Activated T-cell treated with anti-CD3 and anti-CD28 coated beads, Interleukin-2, amount 50 U/mL, for 72 hours (primary cell): ENCODE measurements at places on chromosomes 2 and 18.

DNA sequence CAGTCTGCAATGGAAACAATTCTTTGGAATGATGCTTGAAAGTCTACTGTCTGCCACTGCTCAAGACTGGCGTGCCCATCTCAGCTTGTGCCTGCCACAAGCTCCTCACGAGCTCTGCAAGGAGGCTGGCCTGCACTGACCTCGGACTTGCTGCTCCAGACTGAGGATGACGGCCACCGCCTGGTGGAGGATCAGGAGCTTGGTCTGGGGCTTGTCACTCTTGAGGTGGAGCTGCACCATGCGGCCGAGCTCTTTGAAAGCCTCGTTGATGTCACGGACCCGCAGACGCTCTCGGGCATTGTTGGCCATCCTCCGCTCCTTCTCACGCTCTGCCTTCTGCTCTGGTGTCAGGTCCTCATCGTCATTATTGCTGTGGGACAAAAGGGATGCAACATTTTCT, 269.4 kb upstream of the CCDC68 start:
- DNase-seq, result no peak

- no peak for DNase-seq
These were observed 88.6 kb downstream of the KCNH7 start for GRCh38 chr2:162749994-162750393.

DNA sequence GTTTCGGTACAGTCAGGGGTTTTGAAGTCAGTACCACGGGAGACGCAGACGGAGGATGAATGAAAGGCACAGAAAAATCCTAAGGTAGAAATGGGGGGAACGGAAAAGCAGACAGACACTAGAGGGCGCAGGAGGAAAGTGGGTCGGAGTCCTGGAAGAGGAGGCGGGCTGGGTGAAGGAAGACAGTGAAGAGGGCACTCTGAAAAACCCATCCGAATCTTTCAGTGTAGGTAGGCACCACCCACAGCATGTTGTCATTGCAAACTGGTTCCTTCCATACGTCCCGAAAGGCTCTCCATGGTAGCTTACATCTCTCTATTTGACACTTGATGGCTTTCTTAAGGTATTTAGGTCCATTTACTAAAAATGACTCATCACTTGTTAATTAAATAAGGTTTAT, 18.5 kb upstream of the ZNF236 start:
- peak; percentile 78 for DNase-seq

- DNase-seq, result no peak
These were observed 11.6 kb downstream of the PNO1 start for GRCh38 chr2:68169308-68169707.

GRCh38 chr2:102271844-102272243, 39.5 kb upstream of the IL1RL1 start:
- no peak for DNase-seq

DNA sequence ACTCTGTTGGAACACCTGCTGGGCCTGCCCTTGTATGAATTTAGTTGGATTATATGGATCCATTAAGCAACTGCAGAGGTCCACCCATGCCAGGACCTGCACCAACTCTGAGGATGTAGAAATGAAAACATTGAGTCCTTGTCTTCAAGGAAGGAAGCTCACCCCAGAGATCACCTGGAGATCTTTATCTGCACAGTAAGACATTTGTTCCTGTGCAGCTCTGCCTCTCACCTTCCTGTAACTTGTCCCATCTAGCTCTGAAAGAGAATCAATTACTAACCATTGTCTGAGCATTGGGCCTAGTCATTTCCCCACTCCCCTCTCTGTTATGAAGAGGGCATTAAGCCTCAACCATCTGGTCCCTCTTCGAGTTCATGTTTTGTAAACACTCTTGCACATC, 105.2 kb upstream of the YWHAQ start:
- DNase-seq, result no peak

DNA sequence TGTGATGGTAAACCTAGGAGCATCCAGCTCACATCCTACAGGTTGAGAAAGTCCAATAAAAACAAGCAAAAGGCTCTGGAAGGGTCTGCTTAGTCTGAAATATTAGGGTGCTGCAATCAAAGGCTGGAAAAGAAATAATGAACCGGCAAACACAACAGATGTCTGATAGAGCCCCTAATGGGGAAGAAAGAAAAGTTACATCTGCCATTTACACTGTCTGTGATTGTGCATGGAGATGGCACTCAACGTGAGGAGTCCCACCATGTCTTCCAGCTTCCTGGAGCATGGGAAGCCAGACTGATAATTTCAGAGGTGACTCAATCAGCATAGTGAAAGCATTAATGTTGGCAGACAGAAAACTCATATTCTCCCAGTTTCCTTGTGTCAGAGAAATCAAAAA, 307.8 kb downstream of the EPHA4 start:
- no peak for DNase-seq

GRCh38 chr2:112665113-112665780, 19.5 kb downstream of the SLC20A1 start:
- no peak for DNase-seq

DNA sequence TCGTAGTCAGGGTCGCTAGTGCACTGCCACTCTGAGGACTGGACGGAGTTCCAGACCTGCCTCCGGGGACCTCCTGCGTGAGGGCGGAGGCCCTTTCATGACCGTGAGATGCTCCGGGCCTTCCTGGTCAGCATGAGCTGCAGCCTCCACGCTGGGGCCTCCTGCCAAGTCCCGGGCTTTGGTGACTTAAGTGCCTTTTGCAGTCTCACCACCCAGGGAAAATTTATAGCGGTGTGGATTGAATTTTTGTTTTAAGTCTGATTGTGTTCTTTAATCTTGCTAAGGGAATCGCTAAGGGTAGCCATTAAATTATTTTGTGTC, 33.6 kb downstream of the CHRNA1 start:
- DNase-seq, result no peak

DNA sequence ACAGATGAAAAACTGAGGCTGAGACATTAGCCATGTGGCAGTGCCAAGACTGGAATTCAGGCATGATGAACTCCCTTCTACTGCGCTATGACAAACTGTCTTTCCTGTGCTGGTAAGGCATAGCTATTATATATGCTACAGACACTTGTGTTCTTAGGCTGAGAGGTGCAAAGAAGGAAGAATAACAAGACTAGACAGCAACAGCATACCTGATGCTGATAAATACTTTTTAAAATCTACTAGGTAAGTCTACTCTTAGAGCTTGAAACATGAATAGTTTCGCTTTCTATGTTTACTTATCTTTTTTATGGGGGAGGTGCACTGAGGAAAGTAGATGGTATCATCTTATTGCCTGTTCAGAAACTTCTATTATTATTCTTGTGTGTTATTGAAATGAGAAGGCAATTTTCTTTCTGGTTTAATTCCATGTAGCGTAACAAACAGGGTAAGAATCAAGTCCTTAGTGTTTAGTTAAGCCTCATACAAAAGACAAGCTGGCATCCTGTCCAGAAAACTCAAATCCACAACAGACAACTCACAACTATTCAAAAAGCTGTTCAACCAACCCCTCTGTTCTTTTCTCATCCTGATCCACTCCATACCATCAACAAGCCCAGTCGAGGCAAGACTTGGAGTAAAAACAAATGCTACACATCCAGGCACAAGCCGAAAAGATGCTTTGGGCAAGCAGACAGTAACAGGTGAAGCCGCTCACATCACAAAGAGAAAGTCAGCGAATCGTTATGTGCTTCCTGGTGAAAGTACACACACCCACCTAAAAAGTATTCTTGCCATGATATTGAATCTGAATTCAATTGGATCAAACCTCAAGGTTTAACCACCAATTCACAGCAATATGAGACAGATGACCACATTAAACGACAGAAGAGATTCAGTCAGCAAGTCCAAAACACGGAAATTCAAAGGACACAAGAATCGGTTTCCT, 1.5 kb downstream of the TTC32 start:
- DNase-seq, result peak; percentile 19

GRCh38 chr18:44895176-44895798, 214.6 kb downstream of the SETBP1 start:
- DNase-seq, result peak; percentile 27

GRCh38 chr2:67329513-67329912, 67.6 kb upstream of the ETAA1 start:
- no peak for DNase-seq

- DNase-seq, result no peak
These were observed 28.6 kb downstream of the STK17B start for GRCh38 chr2:196142825-196143224.

DNA sequence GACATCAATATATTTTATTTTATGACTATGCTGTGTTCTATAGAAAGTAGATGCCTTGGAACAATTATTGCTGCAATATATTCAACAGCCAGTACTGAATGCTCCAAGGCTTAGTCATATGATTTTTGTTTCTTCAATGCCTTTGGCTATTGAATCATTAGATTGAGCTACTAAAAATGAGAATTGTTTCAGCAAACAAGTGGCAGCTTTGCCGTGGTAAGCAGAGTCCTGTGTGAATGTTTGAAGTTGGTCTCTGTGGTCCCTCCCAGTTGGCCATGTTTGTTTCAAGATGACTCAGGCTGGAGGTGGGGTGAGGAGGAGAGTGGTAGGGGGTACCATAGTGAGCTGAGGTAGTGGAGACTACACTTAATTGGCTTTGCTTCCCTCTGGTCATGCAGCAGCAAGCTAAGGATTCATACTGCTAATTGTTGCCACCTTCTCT, 198.6 kb upstream of the EPAS1 start:
- peak; percentile 67 for DNase-seq

DNA sequence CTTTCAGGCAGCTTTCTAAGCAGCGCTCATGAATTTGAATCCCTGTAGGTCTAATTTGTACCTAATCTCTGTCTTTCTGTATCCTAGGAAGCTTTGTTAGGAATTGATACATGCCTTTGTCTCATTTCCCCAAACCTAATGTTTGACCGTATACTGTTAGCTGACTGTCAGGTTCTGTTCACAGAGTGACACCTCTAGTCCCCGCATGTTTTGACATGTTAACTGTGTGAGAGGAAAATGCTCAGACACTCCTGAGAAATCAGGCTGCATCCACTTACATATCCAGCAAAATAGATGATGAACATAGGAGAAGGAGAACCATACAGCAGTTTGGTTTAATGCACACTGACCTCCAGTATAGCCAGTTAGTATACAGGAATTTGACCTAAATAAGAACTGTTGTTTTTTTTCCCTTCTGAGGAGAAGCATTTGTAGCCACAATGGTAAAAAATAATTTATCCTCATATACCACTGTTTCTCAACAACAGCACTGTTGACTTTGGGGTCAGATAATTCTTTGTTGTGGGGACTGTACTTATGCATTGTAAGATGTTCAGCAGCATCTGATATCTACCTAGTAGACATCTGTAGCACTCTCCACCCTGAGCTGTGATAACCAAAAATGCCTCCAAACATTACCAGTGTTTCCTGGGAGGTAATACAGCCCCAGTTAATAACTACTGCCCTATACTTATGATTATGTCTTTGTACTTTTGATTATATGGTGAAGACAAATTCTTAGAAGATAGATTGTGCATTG, 130.9 kb downstream of the NCOA1 start:
- DNase-seq, result no peak
